ENCODE measurements at places on chromosomes 5 and 9.

DNA sequence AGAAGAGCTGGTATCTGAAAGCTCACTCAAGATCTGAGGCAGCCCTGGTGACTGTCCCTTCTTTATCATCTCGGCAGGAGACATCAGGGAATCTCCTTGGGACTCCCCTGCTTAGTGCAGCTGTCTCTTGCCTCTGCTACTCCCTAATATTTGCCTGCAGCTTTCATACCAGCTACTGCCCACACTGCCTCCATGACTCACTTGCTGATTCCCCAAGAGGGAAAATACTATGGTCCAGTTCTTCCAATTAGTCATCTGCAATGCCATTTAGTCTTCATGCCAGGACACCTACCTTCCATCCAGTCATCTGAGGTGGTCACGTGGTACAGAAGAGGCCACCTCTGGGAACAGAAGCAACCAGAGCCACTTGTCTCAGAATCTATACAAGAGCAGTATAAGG is 270.8 kb downstream of the NTRK2 start:
- DNase-seq, result no peak

DNA sequence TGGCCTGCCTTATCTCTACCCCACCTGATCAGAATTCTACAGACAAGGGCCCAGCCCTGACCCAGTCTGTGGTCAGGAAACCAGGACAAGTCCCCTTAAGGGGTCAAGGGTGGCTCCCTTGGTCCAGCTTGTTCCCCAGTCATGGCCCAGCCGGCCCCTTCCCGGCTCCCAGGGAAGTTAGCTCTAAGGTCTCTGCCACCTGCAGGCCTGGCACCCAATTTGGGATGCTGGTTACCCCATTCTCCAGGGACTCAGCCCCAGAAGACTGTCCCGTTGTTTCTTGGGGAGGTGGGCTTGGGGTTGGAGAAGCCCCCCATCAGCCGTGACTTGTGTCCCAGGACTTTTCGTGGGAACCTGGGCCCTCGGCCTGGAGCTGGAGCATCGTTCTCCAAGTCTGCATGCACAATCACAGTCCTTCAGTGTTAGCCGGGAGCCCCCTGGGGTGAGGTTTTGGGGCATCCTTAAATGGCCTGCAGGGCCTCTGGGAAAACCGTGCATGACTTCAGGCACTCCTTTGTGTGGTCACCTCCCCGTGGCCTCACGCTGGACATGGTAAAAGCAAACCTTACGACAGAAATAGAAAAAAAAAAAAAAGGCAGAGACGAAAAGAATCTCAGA is 150.8 kb upstream of the PHYKPL start:
- no peak for DNase-seq

- no peak for DNase-seq
These were observed 37.2 kb downstream of the RCL1 start for GRCh38 chr9:4829969-4830368.

DNA sequence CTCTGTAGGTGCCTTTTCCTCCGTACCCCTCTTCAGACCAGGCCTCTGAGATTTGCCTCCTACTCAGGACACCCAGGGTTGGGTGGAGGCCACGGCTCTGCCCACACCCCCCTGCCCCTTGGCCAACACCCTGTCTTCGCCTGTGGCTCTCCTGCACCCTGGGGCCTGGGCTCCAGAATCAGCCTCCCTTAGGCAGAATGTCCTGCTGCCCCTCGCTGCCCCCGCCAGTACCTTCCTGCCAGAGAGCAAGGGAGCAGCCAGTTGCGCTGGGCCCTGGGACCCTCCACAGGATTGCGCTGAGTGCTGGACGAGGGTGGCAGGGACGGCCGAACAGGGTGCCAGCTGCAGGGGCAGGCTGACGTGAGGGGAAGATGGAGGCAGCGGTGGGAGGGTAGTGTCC is 53.5 kb downstream of the COL5A1 start:
- DNase-seq, result no peak

GRCh38 chr5:78912811-78913210 is 72.3 kb downstream of the ARSB start:
- no peak for DNase-seq

GRCh38 chr9:110028676-110029075 is 179.3 kb downstream of the C9orf152 start:
- no peak for DNase-seq

DNA sequence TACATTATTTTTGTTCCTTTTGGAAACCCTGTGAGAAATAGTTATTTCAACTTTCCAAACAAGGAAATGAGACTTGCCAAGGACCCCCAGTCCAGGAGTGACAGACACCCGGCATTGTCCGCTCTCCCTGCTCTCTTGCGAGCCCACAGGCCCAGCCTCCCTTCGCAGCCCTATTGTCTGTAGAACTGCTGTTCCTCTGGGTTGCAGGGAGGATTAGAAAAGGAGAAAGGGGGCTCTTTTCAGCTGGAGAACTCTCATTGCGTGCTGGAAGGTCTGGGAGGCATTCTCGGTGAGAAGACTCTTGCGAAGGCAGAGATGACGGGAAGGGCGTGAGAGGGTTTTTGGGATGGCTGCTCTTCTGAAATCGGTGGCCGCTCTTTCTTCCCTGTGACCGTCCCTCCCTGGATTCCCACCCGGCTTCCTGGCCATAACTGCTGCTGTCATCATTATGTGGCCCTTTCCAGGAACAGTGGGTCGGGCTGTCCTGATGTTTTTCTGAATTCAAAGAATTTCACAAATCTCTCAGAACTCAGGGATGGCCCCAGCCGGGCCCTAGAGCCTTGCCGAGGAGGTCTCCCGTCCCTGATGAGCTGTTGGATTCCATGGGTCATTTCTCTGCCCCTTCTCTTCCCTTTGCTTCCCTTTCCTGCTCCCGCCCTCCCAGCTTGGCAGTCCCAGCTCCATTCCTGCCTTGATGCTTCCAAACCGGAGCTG is 29.8 kb downstream of the STC2 start:
- no peak for DNase-seq

DNA sequence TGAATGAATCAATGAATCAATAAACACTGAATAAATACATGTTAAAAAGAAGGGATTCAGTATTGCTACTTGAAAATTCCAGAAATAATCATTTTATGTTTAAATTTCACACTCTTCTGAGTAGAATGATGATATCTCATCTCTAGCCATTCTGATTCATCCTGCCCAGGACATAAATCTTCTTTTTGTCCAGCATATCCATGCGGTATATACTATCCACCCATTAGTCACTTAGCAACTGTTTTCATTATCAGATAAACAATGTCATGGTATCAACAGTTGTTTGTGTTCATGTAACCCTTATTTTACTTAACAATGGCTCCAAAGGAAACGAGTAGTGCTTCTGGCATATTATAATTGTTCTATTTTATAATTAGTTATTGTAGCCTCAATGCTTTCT is 432.4 kb upstream of the SMC2 start:
- no peak for DNase-seq

GRCh38 chr9:127781806-127782205 is 3.3 kb upstream of the SH2D3C start:
- no peak for DNase-seq

DNA sequence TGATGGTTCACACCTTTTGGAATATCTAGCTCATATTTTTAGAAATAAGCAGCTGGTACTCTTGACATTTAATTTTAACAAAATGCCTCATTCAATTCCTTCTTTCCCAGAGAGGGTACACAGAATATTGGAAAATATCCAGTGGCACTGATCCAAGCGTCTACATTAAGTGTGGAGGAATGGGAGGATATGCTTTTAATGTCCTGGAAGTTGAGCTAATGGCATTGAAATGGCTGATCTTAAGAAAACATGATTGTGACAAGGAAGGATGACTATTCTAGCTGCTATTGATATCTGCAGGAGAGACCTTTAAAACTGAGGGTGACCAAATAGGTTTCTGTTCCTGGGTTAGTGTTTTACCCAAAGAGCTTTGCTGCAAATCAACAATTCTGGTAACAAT is 30.0 kb downstream of the ZNF366 start:
- no peak for DNase-seq

GRCh38 chr5:135218790-135219568 is 180.1 kb downstream of the MACROH2A1 start:
- no peak for DNase-seq

GRCh38 chr5:170571875-170572852 is 68.3 kb downstream of the KCNIP1 start:
- DNase-seq, result no peak

- no peak for DNase-seq
These were observed 62.2 kb upstream of the IL33 start for GRCh38 chr9:6153425-6153824.

GRCh38 chr5:149448831-149449714 is 70.0 kb upstream of the IL17B start:
- DNase-seq, result no peak

- no peak for DNase-seq
These were observed 802.4 kb upstream of the ACO1 start for GRCh38 chr9:31582071-31582470.

DNA sequence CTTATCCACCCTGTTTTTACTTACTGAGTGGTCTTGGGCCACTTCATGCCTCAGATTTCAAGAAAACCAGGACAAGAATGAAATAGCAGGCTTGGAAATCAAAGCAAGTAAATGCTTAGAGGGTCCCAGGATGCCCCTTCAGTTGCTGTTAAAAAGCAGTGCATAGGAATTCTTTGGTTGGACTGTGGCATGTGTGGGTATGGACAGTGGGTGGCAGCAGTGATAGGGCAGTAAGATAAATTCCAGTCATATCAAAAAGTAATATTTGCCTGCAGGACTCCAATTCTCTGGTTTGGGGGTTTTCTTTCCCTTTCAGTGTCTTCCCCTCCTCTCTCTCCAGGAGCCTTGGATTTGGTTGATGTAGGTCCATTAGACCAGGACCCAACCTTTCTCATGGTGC is 306.7 kb upstream of the CLINT1 start:
- no peak for DNase-seq

DNA sequence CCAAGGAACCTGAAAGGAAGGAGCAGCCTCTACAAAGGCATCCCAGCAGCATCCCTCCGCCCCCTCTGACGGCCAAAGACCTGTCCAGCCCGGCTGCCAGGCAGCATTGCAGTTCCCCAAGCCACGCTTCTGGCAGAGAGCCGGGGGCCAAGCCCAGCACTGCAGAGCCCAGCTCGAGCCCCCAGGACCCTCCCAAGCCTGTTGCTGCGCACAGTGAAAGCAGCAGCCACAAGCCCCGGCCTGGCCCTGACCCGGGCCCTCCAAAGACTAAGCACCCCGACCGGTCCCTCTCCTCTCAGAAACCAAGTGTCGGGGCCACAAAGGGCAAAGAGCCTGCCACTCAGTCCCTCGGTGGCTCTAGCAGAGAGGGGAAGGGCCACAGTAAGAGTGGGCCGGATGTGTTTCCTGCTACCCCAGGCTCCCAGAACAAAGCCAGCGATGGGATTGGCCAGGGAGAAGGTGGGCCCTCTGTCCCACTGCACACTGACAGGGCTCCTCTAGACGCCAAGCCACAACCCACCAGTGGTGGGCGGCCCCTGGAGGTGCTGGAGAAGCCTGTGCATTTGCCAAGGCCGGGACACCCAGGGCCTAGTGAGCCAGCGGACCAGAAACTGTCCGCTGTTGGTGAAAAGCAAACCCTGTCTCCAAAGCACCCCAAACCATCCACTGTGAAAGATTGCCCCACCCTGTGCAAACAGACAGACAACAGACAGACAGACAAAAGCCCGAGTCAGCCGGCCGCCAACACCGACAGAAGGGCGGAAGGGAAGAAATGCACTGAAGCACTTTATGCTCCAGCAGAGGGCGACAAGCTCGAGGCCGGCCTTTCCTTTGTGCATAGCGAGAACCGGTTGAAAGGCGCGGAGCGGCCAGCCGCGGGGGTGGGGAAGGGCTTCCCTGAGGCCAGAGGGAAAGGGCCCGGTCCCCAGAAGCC is 30.8 kb downstream of the CD180 start:
- peak; percentile 44 for DNase-seq

- DNase-seq, result no peak
These were observed 106.3 kb downstream of the C9orf152 start for GRCh38 chr9:110101531-110102161.

- no peak for DNase-seq
These were observed 70.0 kb downstream of the AMBP start for GRCh38 chr9:114007991-114008666.

DNA sequence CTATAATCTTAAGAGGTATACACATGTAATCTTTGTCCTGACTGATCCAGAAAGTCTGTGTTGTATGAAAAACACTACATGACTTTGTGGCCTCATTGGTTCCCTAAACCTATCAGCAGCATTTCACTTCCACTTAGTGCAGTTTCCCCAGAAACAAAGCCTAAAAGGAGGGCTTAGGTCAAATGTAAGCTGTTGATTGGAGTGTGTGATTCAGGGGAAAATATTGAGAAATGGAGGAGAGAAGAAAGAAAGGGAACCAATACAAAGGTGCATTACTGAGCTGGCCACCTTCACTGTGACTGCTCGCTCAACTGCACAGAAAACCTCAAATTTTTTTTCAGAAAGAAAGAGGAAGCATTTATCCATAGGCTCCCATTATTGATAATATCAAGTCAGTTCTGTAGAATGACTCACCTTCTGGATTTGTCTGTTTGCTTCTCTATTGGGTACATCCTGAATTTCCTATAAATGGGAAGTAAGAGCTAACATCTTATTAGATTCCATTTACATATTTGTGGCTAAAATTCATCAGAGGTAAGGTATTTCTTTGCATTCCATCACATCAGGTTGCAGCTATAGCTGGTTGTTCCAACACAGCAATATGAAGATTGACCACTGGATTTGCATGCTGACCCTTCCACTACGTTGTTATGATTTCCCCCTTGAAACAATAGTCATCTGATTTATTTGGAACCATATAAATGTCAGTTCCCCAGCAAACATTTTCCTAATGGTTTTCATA is 10.3 kb upstream of the FST start:
- no peak for DNase-seq

DNA sequence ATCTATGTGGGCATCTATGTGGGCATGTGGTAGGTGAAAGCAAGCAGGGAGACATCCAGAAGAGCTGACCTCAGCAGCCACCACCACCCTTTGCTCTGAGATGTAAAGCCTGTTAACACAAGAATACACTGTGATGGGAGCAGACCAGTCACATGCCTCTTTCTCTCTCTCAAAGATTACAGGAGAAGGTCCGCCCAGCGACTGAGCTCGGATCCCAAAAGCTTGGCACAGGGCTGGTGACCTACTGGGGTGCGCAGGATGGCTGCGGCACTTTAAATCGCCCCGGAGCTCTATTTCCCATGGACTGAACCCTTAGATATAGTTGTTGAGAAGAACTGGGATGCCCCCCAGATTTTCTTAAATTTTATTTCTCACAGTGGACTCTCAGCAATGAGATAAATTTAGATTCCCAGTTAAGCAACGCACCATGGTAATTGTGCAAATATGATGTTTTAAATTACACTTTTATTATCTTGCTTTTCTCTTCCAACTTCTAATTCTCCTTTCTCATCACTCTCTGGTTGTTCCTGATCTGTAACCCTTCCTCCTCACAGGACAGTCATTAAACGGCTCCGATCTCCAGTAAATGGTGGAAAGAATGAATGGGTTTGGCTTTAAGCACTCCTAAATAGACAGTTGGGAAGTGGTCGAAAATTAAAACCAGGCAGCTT is 37.7 kb upstream of the ICE1 start:
- DNase-seq, result no peak

DNA sequence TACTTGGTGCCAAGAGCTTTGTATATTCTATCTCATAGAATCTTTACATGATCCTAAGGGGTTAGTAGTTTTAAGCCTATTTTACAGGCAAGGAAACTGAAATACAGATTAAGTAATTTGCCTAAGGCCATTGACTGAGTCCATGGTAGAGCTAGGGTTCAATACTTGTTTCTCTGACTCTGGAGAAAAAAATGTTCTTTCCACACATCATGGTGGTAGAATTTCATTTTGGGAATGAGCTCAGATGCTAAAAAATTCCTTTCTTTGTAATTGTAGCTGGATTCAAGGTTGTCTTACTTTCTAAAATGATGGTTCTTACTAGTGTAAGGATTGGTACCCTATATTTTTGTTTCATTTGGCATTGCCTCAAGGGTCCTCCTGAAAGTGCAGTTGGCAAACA is 86.0 kb downstream of the ANKRD55 start:
- DNase-seq, result no peak

Data from anterior cingulate cortex (tissue), 58 donors.